ENCODE measurements at places on chromosomes 5 and 9. TPM values are rescaled to one million over a fixed set of nuclear protein-coding genes. Genes with fewer than 3 reads are reported as not detected.

The PCDHB7 gene
- 2.9 TPM for total RNA-seq

The ANKRD55 gene
- not detected for total RNA-seq

The PLPP7 gene
- 13.3 TPM for total RNA-seq

The PCDHB4 gene
- 4.5 TPM for total RNA-seq

The CENPH gene
- total RNA-seq, result 0.66 TPM

GRCh38 chr9:116055536-116055935 lies 98.1 kb upstream of the PAPPA start:
- no peak for DNase-seq

GRCh38 chr5:99453196-99453595 lies 524.4 kb upstream of the CHD1 start:
- no peak for DNase-seq

GRCh38 chr9:27351438-27351837 lies 54.5 kb upstream of the EQTN start:
- DNase-seq, result no peak

- DNase-seq, result no peak
Measured at GRCh38 chr9:137311986-137312851, 10.1 kb upstream of the NRARP start.

- no peak for DNase-seq
Measured at GRCh38 chr5:149550268-149550583, 1.0 kb downstream of the CSNK1A1 start.

- DNase-seq, result no peak
Measured at GRCh38 chr9:70409280-70409679, 5.2 kb downstream of the KLF9 start.
